ENCODE measurements at places on chromosomes 2 and 18. TPM values are rescaled to one million over a fixed set of nuclear protein-coding genes. Genes with fewer than 3 reads are reported as not detected.

GRCh38 chr18:56637711-56638231 lies 621 bp downstream of the TXNL1 start:
- H3K4me3 ChIP-seq: peak overlapping the region; percentile 99
- H3K36me3 ChIP-seq: peaks cover 3% of the 10 kb centered on the region

GRCh38 chr2:200695191-200695590 lies 109.4 kb downstream of the AOX1 start:
- no peaks in the 10 kb centered on the region for H3K36me3 ChIP-seq
- DNase-seq: no peak

DNA sequence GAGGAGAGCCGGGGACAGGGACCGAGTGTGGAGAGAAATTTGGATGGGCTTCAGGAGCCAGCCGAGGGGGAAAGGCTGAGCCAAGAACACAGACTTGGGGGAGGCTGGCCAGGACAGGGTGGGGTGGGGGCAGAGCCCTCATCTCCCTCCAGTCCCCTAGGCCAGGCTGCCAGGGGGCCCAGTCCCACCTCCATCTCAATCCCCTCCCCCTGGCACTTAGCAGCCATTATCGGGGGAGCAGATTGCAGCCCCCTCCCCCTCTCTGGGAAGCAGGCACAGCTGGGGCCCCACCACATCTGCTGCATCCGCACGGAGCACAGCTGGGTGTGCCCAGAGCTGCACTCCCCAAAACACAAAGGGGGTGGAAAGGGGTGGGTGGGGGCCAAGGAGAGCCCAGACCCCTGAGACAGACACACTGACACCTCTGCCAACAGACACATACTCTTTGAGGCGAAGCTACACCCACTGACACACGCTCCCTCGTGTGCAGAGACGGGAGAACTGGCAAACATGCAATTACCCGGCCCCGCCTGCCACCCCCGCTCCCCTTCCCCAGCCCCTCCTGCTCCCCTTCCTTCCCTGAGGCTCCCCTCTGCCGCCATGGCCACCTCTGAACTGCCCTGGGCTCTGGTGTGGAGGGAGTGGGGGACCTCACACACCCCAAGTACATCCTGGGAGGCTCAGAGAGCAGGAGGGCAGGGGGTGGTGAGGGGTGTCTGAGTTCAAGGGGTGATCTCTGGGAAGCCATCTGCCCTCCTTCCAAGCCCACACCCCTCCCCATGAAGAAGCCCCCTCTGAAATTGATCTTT lies 5.1 kb upstream of the ASIC4 start:
- DNase-seq: no peak
- peak overlapping the region; percentile 70 for H3K4me3 ChIP-seq

The SOX11 gene
- not detected for total RNA-seq

DNA sequence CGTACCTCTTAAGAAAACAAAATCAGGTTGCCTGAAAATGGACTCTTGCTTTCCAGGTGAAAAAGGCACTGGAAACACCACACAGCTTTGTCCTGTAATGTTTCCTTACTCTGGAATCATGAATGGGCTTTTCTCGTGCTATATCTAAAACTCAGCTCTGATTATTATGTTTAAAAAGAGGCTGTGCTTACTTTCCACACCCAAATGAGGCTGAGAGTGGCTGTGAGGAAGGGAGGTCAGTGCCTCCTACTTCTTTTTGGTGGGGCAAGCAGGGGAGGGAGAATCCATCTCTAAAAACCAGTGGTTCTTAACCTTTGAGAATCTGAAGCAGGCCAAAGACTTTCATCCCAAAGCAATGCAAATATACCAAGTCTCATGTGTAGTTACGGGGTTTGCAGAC lies 148.6 kb downstream of the FAM210A start:
- no peak overlapping the region for H3K4me3 ChIP-seq
- H3K36me3 ChIP-seq: no peaks in the 10 kb centered on the region
- no peak for DNase-seq
- H3K4me1 ChIP-seq: no peaks in the 10 kb centered on the region
- H3K27me3 ChIP-seq: no peaks in the 10 kb centered on the region

The DES gene
- not detected for total RNA-seq

DNA sequence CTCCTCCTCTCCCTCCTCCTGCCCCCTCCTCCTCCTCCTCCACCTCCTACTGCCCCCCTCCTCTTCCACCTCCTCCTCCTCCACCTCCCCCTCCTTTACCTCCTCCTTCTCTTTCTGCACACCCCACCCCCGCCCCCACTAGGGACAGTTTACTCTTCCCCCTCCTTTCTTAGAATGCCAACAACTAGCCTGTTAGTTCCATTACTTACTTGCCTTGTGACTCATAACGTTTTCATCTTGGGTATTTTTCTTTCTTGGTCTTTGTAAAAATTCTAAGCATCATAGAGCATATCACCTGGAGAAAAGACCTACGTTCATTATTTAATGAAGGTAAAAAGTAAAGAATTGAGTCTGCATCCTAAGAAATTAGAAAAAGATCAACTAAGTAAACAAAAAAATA lies 165.3 kb downstream of the NEDD4L start:
- no peak overlapping the region for H3K4me3 ChIP-seq
- H3K27ac ChIP-seq: no peak overlapping the region

The FAM237A gene
- total RNA-seq: not detected

DNA sequence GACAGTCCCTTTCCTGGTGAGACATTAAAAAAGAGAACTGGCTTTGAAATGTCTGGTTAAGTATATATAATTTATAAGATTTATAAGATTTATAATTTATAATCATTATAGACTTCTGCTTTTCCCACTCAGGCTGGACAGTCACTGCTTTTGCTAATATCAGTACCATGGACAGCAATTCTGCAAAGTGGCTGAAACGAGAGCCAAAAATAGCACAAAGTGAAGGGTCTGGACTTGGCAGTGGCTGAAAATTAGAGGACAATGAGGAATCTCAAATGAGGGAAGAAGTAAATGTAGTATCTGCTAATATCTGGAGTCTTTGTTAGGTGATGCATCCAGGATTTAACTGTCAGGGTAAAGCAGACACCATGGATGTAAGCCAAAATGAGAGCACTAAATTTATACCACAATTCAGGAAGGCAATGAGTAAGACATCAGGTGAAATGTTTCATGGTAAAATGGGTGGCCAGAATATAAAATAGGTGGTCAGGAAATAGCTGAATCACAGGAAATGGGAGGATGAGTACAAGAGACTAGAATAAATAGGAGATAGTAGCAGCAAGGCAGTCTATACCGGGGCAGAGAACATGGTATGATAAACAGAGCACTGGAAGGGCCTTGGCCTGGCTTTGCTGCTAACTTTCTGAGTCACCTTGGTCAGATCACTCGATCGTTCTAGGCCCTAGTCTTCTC lies 39.6 kb upstream of the BOD1L2 start:
- H3K27me3 ChIP-seq: no peaks in the 10 kb centered on the region
- H3K4me3 ChIP-seq: no peak overlapping the region
- H3K36me3 ChIP-seq: no peaks in the 10 kb centered on the region
- H3K27ac ChIP-seq: no peak overlapping the region

- DNase-seq: no peak
- H3K27me3 ChIP-seq: no peaks in the 10 kb centered on the region
- H3K36me3 ChIP-seq: no peaks in the 10 kb centered on the region
- no peak overlapping the region for H3K4me3 ChIP-seq
- H3K4me1 ChIP-seq: peaks cover 9% of the 10 kb centered on the region
- no peak overlapping the region for H3K27ac ChIP-seq
Measured at GRCh38 chr18:70489571-70489970, 200.7 kb downstream of the SOCS6 start.

- no peaks in the 10 kb centered on the region for H3K4me1 ChIP-seq
- no peaks in the 10 kb centered on the region for H3K36me3 ChIP-seq
- no peak for DNase-seq
- H3K27ac ChIP-seq: no peak overlapping the region
- no peaks in the 10 kb centered on the region for H3K27me3 ChIP-seq
Measured at GRCh38 chr2:109451671-109452070, 162.1 kb downstream of the SEPTIN10 start.

DNA sequence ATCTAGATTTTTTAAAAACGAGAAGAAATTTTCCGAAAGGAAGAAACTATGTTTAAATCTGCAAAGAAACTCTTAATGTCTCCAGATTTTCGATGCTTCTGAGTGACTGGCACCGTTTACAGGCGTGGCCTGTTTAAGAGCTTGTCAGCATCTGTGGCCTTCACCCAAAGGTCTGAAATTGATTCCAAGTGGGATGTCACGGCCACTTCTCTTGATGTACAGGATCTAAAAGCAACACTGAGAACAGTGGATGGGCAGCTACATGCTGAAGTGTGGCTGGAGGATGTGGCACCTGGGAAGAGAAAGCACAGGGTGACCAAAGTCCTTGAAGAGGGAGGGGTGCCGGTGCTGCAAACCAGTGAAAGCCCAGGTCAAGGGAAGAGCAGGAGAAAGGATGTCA lies 28.0 kb downstream of the EMILIN2 start:
- H3K27ac ChIP-seq: no peak overlapping the region
- DNase-seq: no peak
- peaks cover 1% of the 10 kb centered on the region for H3K27me3 ChIP-seq
- H3K36me3 ChIP-seq: no peaks in the 10 kb centered on the region
- H3K4me3 ChIP-seq: no peak overlapping the region

DNA sequence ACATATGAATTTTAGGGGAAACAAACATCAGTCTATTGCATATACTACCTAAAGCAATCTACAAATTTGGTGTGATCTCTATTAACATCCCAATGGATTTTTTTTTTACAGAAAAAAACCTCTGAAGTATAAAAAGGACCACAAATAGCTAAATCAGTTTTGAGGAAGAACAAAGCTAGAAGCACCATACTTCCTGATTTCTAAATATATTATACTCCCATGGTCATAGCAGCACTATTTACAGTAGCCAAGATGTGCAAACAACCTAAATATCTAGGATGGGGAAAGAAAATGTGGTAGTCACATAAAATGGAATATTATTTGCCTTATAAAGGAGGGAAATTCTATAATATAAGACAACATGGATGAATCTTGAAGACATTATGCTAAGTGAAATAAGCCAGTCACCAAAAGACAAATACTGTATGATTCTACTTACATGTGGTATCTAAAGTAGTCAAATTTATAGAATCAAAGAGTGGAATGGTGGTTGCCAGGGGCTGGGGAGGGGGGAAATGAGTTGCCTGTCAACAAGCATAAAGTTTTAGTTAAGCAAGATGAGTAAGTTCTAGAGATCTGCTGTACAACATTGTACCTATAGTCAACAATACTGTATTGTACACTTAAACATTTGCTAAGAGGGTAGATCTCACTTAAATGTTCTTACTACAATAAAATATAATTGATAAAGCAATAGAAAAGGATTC lies 17.6 kb upstream of the CASP8 start:
- no peak for DNase-seq
- 0 out of 2 replicates have a peak, but pooled peaks cover 3% of the 10 kb centered on the region for H3K4me1 ChIP-seq
- H3K4me3 ChIP-seq: no peak overlapping the region
- H3K36me3 ChIP-seq: 0 out of 2 replicates have a peak, but pooled peaks cover 4% of the 10 kb centered on the region
- no peak overlapping the region for H3K27ac ChIP-seq
- no peaks in the 10 kb centered on the region for H3K27me3 ChIP-seq

DNA sequence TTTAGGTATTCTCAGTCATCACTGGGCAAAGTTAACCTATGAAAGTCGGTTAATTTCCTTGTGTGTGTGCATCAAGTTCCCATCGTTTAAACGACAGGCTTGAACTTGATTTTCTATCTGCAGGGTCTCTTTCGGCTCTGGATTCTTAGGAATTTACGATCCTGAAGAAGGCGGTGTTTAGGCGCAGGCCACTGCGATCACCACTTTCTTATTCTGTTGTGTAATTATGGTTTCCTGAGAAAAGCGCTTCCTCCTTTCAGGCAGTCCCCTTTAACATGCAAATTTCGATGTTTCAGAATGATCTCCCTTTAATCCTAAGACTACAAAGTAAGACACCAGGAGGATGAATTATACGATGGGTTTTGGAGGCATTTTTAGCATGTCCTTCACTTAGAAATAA lies 27.9 kb upstream of the MBP start:
- peaks cover 49% of the 10 kb centered on the region for H3K27me3 ChIP-seq
- no peaks in the 10 kb centered on the region for H3K4me1 ChIP-seq
- no peak for DNase-seq
- H3K27ac ChIP-seq: no peak overlapping the region
- H3K4me3 ChIP-seq: no peak overlapping the region

DNA sequence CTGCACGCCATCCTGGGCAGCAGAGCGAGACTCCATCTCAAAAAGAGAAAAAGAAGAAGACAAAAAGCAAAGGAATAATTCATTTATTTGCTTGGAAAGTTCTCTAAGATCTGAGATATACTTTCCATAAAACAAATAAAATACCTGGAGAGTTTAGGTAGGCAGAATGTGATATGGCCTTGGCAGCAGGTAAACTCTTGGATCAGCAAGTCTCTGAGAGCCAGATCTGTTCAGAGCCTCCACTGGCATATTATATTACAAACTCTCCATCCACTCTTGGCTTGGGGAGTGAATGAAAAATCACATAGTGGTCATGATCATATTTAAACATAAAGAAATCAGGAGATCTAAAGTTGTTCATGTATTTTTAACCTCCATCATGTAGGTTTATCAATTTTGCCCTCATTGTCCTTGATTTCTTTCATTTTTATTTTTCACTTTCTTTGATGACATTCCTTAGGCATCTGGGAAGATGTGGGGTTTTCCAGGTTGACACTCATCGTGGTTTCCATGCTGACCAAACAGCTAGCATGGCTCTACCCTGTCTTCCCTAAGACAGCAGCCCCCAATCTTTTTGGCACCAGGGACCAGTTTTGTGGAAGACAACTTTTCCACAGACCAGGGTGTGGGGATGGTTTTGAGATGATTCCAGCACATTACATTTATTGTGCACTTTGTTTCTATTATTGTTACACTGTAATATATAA lies 10.2 kb downstream of the LRRFIP1 start:
- no peaks in the 10 kb centered on the region for H3K27me3 ChIP-seq
- no peaks in the 10 kb centered on the region for H3K36me3 ChIP-seq
- DNase-seq: no peak
- H3K27ac ChIP-seq: no peak overlapping the region

- H3K27me3 ChIP-seq: no peaks in the 10 kb centered on the region
- no peak for DNase-seq
- no peak overlapping the region for H3K4me3 ChIP-seq
- H3K27ac ChIP-seq: no peak overlapping the region
- H3K4me1 ChIP-seq: peaks cover 16% of the 10 kb centered on the region
Measured at GRCh38 chr18:76364282-76365259, 130.5 kb downstream of the ZNF516 start.

DNA sequence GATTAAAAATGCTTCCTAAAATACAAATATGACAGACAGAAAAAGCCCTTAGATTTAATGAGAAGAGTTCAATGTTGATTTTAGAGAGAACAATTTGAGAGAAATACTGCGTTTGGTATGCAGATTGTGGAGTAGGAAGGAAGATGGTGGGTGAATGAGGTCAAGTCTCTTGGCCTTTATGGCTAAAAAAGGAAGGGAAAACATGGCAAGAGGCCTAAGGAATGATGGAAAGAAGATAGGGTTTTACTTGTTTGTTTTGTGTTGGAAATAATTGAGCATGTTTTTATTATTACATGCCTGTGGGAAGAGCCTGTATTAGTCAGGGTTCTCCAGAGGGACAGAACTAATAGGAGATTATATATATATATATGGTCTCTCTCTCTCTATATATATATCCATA lies 318.1 kb downstream of the TRIB2 start:
- no peaks in the 10 kb centered on the region for H3K4me1 ChIP-seq
- DNase-seq: no peak
- H3K27ac ChIP-seq: no peak overlapping the region
- no peaks in the 10 kb centered on the region for H3K27me3 ChIP-seq

The CRYGD gene
- not detected for total RNA-seq

- no peak overlapping the region for H3K27ac ChIP-seq
- H3K27me3 ChIP-seq: no peaks in the 10 kb centered on the region
- no peak overlapping the region for H3K4me3 ChIP-seq
- no peaks in the 10 kb centered on the region for H3K36me3 ChIP-seq
- DNase-seq: no peak
- no peaks in the 10 kb centered on the region for H3K4me1 ChIP-seq
Measured at GRCh38 chr2:193549661-193550060, 1354.9 kb upstream of the TMEFF2 start.
